Upper lobe of right lung (tissue), 1 donor: ENCODE measurements at places on chromosomes 3 and 15. TPM values are rescaled to one million over a fixed set of nuclear protein-coding genes. Genes with fewer than 3 reads are reported as not detected.
A peak's percentile ranks its signal among the peaks of the same experiment; 100 is the strongest.

- H3K36me3 ChIP-seq: peaks cover 11% of the 10 kb centered on the region
- no peak overlapping the region for H3K4me3 ChIP-seq
- peak overlapping the region; percentile 75 for H3K27ac ChIP-seq
- H3K27me3 ChIP-seq: no peaks in the 10 kb centered on the region
Observed at GRCh38 chr3:46934072-46934471, 42.5 kb downstream of the CCDC12 start.

DNA sequence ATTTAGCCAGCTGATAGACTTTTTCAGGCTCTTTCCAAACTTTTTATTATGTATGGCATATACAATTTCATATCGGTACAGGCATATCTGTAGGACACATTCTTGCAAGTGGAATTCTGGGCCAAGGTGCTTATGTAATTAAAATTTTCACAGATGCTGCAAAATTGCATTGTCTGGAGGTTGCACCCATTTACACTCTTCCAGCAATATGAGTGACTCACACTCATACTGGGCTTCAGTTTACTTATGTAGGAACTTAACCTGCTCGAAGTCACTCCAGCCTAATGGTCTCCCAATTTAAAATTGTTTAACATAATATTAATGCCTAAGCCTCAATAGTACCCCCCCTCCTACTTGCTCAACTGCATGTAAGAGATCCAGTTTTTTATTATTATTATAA is 11.2 kb upstream of the SEC62 start:
- no peak overlapping the region for H3K4me3 ChIP-seq
- no peaks in the 10 kb centered on the region for H3K36me3 ChIP-seq
- no peak overlapping the region for H3K27ac ChIP-seq
- H3K4me1 ChIP-seq: no peaks in the 10 kb centered on the region

Gene TNFSF10
- 140 TPM for total RNA-seq

GRCh38 chr3:45545476-45545875 is 49.1 kb upstream of the LIMD1 start:
- H3K27me3 ChIP-seq: no peaks in the 10 kb centered on the region
- H3K4me1 ChIP-seq: peaks cover 60% of the 10 kb centered on the region
